ENCODE measurements at places on chromosomes 5 and 9. TPM values are rescaled to one million over a fixed set of nuclear protein-coding genes. Genes with fewer than 3 reads are reported as not detected.

AP3S1 gene
- 89.2 TPM for total RNA-seq

NUDT12 gene
- total RNA-seq: 15.6 TPM

WASHC1 gene
- 10.9 TPM for total RNA-seq

HMCN2 gene
- 3.9 TPM for total RNA-seq

LCP2 gene
- 37.3 TPM for total RNA-seq

TMEM38B gene
- total RNA-seq: 11.6 TPM

PRRX2 gene
- total RNA-seq: 1.7 TPM

DNA sequence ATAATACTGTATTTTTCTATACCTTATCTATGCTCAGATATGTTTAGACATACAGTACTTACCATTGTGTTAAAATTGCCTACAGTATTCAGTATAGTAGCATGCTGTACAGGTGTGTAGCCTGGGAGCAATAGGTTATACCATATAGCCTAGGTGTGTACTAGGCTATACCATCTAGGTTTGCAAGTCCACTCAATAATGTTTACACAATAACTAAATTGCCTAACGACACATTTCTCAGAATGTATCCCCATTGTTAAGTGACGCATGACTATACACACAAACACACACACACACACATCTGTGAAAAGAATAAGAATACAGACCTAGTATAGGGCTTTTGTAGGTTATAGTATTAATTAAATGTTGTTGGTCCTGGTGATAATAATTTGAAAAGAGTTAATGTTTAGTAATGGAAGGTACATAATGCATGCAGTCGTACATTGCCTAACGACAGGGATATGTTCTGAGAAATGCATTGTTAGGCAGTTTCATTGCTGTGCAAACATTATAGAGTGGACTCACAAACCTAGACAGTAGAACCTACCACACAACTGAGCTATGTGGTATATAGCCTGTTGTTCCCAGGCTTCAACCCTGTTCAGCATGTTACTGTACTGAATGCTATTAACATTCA, 13.6 kb downstream of the TDRD7 start:
- no peaks in the 10 kb centered on the region for H3K4me1 ChIP-seq
- H3K27me3 ChIP-seq: no peaks in the 10 kb centered on the region
- no peak for DNase-seq
- H3K4me3 ChIP-seq: no peak overlapping the region
- no peaks in the 10 kb centered on the region for H3K36me3 ChIP-seq

GRCh38 chr9:108413809-108414208, 442.0 kb downstream of the ACTL7B start:
- no peak overlapping the region for H3K27ac ChIP-seq
- H3K4me1 ChIP-seq: no peaks in the 10 kb centered on the region
- no peak for DNase-seq
- H3K36me3 ChIP-seq: no peaks in the 10 kb centered on the region
- no peaks in the 10 kb centered on the region for H3K27me3 ChIP-seq

DNA sequence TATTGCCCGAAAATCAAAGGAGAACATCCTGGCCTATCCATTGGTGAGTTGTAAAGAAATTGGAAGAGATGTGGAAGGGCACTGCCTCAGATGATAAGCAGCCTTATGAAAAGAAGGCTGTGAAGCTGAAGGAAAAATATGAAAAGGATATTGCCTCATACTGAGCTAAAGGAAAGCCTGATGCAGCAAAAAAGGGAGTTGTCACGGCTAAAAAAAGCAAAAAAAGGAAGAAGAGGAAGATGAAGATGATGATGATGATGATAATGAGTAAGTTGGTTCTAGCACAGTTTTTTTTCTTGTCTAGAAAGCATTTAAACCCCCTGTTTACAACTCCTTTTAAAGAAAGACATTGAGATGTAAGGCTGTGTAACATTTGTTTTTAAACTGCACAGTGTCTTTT, 59.8 kb upstream of the ZBED3 start:
- no peak for DNase-seq
- no peaks in the 10 kb centered on the region for H3K27me3 ChIP-seq
- no peaks in the 10 kb centered on the region for H3K4me1 ChIP-seq

DNA sequence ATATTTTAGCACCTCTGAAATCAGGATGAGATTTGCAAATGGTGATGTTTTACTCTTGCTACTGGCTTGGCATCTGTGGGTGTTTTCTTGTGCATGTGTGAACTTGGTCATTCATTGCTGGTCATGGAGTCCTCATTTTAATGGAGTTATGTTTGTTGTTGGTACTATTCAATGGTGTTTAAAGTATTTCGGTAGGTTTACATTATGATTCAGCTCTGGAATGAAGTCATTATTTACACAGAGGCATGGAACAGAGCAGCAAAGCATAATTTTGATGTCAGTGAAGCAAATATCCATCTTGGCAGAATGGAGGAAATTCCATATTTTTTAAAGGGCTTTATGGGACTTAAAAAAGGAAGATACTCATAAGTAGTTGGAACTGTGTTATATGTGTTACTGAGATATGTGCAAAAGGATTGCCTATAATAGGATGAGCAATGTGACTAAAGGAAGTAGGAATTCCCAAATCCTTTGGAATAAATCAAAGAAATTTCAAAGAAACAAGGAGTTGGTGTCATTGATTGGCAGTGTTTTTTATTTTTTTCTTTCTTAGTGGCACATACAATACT, 147.4 kb downstream of the ACTBL2 start:
- H3K4me3 ChIP-seq: no peak overlapping the region
- no peak for DNase-seq
- H3K36me3 ChIP-seq: no peaks in the 10 kb centered on the region
- H3K27me3 ChIP-seq: no peaks in the 10 kb centered on the region

GRCh38 chr9:69829484-69829883, 8.9 kb downstream of the CFAP95 start:
- no peaks in the 10 kb centered on the region for H3K36me3 ChIP-seq
- no peaks in the 10 kb centered on the region for H3K27me3 ChIP-seq
- no peak for DNase-seq
- H3K4me3 ChIP-seq: no peak overlapping the region

GRCh38 chr5:40909264-40909663, at the start of gene C7:
TSS of gene C7 (plus strand) at chr5:40909497. CDS start at chr5:40909611, 114 bp downstream.
- H3K4me3 ChIP-seq: peak within 1 kb of the TSS; percentile 25
- H3K36me3 ChIP-seq: no peaks in the 10 kb centered on the region
- H3K27ac ChIP-seq: peak within 1 kb of the TSS; percentile 49
- no peaks in the 10 kb centered on the region for H3K27me3 ChIP-seq

- no peaks in the 10 kb centered on the region for H3K4me1 ChIP-seq
- H3K4me3 ChIP-seq: no peak overlapping the region
- no peaks in the 10 kb centered on the region for H3K27me3 ChIP-seq
- no peaks in the 10 kb centered on the region for H3K36me3 ChIP-seq
- no peak for DNase-seq
Observed at GRCh38 chr9:68963416-68963815, 50.5 kb downstream of the PRKACG start.

GRCh38 chr5:98772415-98773213, 849 bp upstream of the RGMB start:
- H3K27me3 ChIP-seq: no peaks in the 10 kb centered on the region
- DNase-seq: peak; percentile 83
- H3K4me3 ChIP-seq: peak overlapping the region; percentile 88
- H3K27ac ChIP-seq: peak overlapping the region; percentile 94
- H3K36me3 ChIP-seq: no peaks in the 10 kb centered on the region
- peaks cover 19% of the 10 kb centered on the region for H3K4me1 ChIP-seq

- H3K4me1 ChIP-seq: peaks cover 9% of the 10 kb centered on the region
- no peaks in the 10 kb centered on the region for H3K27me3 ChIP-seq
- no peaks in the 10 kb centered on the region for H3K36me3 ChIP-seq
- DNase-seq: no peak
Observed at GRCh38 chr5:82416512-82416911, 138.4 kb upstream of the RPS23 start.

DNA sequence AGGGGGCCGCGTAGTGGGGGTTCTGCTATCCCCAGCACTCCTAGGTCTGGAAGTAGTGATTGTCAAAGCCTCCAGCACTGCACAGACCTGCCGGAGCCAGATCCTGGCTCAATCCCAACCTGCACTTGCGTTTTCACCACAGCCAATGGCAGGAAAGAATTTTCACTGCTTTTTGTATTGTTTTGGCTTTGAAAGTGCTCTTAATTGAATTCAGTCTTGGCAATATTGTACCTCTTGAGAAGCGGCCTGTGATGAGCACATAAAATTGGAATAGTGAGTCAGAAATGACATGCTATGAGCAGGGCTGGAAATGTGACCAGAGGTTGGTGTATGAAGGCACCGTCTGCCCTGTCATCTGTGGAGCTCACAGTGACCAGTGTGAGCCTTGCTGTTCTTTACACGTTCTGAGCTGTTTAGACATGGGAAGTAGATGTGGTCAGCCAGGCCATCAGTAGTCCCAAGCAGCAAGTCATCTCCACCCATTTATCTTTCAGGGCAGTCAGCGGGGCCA, 41.5 kb downstream of the SECISBP2 start:
- peak overlapping the region; percentile 40 for H3K27ac ChIP-seq
- DNase-seq: no peak
- no peaks in the 10 kb centered on the region for H3K36me3 ChIP-seq
- no peaks in the 10 kb centered on the region for H3K4me1 ChIP-seq
- H3K4me3 ChIP-seq: no peak overlapping the region
- H3K27me3 ChIP-seq: no peaks in the 10 kb centered on the region

GRCh38 chr5:53411388-53411787, 69.0 kb upstream of the FST start:
- H3K4me1 ChIP-seq: no peaks in the 10 kb centered on the region
- H3K36me3 ChIP-seq: no peaks in the 10 kb centered on the region
- H3K4me3 ChIP-seq: no peak overlapping the region
- DNase-seq: no peak

- no peaks in the 10 kb centered on the region for H3K4me1 ChIP-seq
- no peak for DNase-seq
- no peak overlapping the region for H3K27ac ChIP-seq
- no peaks in the 10 kb centered on the region for H3K36me3 ChIP-seq
- H3K4me3 ChIP-seq: no peak overlapping the region
Observed at GRCh38 chr5:146717951-146718350, 160.6 kb downstream of the PPP2R2B start.

- peaks cover 10% of the 10 kb centered on the region for H3K36me3 ChIP-seq
- no peak overlapping the region for H3K27ac ChIP-seq
- H3K4me1 ChIP-seq: no peaks in the 10 kb centered on the region
- H3K4me3 ChIP-seq: no peak overlapping the region
Observed at GRCh38 chr9:4540425-4540824, 50.2 kb downstream of the SLC1A1 start.

DNA sequence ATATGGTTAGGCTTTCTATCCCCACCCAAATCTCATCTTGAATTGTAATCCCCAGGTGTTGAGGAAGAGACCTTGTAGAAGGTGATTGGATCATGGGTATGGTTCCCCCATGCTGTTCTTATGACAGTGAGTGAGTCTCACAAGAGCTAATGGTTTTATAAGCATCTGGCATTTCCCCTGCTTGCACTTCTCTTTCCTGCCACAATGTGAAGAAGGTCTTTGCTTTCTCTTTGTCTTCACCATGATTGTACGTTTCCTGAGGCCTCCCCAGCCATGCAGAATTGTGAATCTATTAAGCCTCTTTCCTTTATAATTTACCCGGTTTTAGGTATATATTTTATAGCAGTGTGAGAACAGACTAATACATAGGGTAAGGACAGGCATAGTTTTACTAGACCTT, 334.5 kb downstream of the TLR4 start:
- H3K4me3 ChIP-seq: no peak overlapping the region
- no peaks in the 10 kb centered on the region for H3K36me3 ChIP-seq
- no peaks in the 10 kb centered on the region for H3K27me3 ChIP-seq
- H3K27ac ChIP-seq: no peak overlapping the region
- DNase-seq: no peak

- no peak overlapping the region for H3K27ac ChIP-seq
- peaks cover 56% of the 10 kb centered on the region for H3K27me3 ChIP-seq
- no peak overlapping the region for H3K4me3 ChIP-seq
- no peaks in the 10 kb centered on the region for H3K36me3 ChIP-seq
- H3K4me1 ChIP-seq: peaks cover 17% of the 10 kb centered on the region
Observed at GRCh38 chr5:181173420-181174342, 26.3 kb downstream of the OR2V2 start.

DNA sequence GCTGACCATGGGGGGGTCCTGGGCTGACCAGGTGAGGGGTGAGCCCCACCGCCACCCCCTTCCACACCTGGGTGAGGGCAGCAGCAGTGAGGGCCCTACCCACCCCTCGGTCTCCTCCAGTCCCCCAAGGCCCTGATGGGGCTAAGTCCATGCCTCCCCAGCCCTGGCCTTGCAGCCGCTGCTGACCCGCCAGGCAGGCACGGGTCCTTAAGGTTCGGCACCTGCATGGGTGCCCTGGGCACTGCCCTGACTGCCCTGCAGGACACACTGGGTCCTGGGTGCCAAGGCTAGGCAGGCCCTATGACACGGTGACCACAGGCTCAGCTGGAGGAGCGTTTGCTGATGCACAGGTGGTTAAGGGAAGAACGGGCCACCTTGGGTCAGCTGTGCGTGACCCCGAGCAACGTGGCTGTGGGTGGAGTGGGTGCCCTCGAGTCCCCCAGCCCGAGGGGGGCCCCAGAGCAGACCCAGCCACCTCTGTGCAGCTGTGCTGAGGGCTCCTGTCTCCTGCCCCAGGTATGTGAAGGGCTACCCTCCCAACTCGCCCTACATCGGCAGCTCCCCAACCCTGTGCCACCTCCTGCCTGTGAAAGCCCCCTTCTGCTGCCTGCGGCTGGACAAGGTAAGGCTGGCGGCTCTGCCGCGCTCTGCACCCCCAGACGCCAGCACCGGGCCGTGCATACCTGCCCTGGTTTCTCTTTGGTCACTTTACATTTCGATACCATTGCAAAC, 73.0 kb downstream of the KCNT1 start:
- no peak overlapping the region for H3K4me3 ChIP-seq
- no peaks in the 10 kb centered on the region for H3K36me3 ChIP-seq
- H3K27ac ChIP-seq: no peak overlapping the region
- no peaks in the 10 kb centered on the region for H3K4me1 ChIP-seq

Measured in left lung (tissue), 14 donors.